Kidney capillary endothelial cell (primary cell): ENCODE measurements at places on chromosomes 11 and 22.

DNA sequence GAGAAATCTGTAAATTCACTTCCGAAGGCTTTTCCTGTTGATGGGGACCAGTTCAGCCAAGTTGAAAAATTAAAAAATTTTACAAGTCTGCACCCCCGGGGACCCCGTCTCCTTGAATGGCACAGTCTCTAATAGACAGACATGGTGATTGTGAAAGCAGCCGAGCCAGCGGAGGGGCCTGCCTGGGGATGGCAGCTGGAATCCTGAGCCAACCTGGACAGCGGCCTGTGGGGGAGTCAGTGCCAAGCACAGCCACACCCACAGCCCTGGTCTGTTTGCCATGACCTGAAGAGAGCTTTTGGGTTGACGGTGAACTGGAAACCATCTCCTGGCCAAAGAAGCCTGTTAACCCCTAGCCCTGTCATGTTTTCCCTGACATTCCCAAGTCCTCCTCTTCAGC, 64.7 kb downstream of the PARVG start:
- no peak for DNase-seq

- DNase-seq, result peak; percentile 98
These were observed 32.0 kb upstream of the LINC01488 start for GRCh38 chr11:69449320-69450063.

GRCh38 chr22:27475548-27475897, 326.0 kb downstream of the MN1 start:
- DNase-seq, result no peak

DNA sequence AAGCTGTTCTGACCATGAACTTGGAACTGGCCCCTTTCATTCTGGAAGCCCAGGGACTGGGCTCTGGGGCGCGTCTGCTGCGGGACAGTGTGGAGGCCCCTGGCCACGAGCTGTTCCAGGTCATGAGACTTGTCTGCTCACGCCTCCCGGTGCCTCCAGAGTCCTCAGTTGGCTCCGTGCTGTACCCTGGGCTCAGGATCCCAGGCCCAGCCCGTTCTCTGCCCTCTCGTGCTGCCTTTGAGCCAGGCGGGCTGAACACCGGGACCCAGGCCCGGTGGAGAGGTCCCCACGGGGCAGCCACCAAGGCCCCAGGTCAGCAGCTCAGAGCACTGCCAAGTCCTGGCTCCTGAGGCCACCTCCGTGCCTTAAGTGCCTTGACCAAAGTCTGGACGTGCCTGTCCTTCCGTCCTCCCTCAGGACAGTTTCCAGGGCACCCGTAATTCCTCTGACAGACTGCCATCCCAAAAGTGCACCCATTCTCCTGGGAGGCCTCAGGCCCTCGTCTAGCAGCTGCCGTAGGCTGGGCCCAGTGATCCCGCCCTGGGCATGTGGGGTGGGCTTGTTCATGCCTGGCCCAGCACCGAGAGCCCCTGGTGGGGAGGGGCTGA, 36.3 kb upstream of the PPARA start:
- no peak for DNase-seq

- peak; percentile 10 for DNase-seq
These were observed 11.5 kb downstream of the PARVG start for GRCh38 chr22:44192098-44192815.

DNA sequence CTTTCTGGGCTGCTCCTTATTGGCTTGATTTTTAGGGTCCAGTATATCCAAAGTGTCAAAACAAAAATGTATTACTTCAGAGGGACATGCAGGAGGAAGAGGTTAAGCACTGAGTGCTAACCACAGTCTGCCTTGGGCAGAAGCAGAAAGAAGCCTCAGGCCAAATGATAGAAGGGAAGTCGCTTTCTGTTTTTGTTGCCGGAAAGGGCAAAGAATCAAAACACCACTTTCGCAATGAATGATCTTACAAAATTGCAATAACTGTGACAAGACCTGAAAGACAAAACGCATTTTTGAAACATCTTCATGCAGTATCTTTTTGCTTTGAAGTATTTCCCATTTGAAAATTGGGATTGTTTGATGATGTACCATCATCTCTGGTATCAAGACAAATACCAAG, 70.1 kb upstream of the PICALM start:
- DNase-seq, result no peak

DNA sequence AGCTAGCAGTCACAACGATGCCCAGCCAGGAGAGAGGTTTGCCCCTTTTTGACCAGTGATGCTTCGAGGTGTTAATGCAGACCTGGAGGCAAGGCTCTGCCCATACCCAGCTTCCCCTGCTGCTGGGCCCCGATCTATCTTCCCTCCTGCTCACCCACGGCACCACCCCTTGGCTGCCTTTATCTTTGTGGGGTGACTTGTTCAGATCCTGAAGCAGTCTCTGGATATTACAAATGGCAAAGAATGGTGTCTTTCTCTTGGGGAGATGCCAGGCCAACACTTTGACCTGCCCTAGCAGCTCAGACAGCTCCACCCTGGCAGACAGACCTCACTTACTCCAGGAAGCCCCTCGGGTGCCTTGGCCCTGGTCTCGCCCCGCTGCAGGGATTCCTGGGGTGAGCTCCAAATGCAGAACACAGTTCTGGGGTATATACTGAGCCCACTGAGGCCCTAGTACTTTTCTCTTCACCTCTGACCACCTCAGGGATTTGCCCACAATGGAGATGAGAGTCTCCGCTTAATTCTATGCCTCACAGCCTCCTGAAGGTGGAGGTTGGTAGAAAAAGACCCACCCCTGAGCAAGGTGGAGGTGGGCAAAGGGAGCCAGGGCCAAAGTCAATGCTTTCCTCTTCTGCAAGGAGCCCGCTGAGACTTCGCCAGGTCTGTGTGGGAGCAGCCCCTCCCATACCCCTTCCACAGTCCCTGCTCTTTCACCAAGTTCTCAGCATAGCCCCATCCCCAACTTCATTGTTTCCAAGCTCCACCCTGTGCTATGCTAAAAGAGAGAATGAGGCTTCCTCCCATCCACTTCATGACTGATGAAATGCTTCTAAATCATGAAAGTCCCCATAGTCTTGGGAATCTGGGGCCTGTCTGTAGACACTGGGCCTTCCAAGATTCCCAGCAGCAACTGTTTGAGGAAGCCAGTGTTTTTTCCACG, 11.1 kb upstream of the ST3GAL4 start:
- DNase-seq, result no peak

GRCh38 chr11:123307276-123307675, 112.2 kb upstream of the CLMP start:
- no peak for DNase-seq

- DNase-seq, result no peak
These were observed 11.6 kb upstream of the OLFML1 start for GRCh38 chr11:7473717-7474116.

DNA sequence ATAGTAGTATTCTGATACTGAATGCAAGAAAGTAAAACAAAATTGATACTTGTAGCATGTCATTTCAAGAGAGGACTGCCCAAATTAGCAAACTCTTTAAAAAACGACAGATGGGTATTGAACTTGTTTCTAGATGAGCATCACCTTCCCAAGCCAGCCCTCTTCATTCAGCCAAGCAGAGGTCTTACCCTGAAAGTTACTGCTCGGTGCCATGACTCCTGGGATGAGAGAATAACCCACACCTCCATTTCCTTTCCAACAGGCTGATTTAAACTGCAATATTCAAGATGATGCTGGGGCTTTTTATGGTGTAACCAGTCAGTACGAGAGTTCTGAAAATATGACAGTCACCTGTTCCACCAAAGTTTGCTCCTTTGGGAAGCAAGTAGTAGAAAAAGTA, 84.5 kb upstream of the RASSF10 start:
- DNase-seq, result no peak
